ENCODE measurements at places on chromosomes 2 and 18.

DNA sequence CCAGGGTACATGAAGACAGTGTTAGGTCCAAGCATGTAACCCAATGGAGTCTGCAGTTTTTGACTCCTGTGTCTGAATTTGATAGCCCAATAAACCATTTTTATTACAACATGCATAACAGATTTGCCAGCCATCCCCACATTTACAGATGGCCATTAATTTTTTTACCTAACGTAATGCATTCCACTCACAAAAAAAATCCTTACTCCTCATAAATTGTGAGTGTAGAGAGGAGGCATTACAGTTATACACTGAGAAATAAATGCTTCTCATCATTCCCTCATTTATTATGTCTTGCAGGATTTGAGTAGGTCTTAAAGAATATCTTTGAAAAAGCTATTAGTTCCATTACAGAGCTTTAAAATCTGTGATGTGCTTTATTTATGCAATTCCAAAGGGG, 193.8 kb downstream of the CMPK2 start:
- H3K4me1 ChIP-seq = no peaks in the 10 kb centered on the region
- no peak overlapping the region for H3K27ac ChIP-seq
- H3K36me3 ChIP-seq = no peaks in the 10 kb centered on the region
- H3K4me3 ChIP-seq = no peak overlapping the region
- H3K27me3 ChIP-seq = no peaks in the 10 kb centered on the region
- no peak for DNase-seq

DNA sequence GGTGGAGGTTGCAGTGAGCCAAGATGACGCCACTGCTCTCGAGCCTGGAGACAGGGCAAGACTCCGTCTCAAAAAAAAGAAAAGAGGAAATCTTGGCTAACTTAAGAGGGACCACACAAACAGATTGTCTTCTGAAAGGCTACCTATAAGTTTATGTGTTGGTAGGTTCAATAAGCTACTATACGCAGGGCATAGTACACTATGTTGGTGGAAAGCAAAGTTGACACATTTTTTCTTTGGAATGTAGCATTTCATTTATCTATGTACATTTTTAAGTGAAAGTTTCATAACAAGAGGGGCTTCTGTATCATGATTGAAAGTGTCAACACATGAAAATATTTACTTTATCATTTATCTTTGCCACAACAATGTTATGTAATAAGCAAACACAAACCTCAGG, 752.6 kb upstream of the ACVR2A start:
- no peak for DNase-seq
- no peak overlapping the region for H3K27ac ChIP-seq
- H3K27me3 ChIP-seq = no peaks in the 10 kb centered on the region

DNA sequence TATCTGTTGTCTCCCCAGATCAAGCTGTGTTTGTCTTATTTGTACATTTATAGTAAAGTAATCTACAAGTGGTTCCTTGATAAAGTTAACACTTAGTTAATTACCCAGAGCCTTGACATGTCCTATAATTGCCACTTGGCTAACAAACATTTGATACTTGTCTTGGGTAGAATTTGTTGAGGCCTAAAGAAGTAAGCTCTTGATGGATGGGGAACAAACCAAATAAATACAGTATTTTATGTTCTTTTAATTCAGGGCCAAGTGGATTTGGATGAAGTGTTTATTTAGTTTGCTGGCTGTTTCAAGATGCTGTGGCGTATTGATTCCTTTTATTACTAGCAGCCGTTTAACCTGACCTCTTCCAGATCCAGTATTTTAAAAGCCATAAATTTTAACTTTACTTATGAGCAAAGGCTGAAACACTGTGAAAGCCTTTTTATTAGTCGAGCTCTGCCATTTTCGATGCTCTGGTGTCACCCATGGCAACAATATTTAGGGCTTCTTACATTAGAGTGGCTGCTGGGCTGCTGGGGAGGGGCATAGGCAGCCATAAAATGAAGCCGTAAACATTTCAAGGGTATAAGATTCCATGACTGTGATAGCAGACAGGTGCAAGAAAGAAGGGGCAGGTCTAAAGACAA, 401.6 kb upstream of the NRP2 start:
- H3K27ac ChIP-seq = no peak overlapping the region
- no peak for DNase-seq
- H3K4me1 ChIP-seq = no peaks in the 10 kb centered on the region
- peaks cover 2% of the 10 kb centered on the region for H3K36me3 ChIP-seq
- H3K4me3 ChIP-seq = no peak overlapping the region
- peaks cover 7% of the 10 kb centered on the region for H3K27me3 ChIP-seq

DNA sequence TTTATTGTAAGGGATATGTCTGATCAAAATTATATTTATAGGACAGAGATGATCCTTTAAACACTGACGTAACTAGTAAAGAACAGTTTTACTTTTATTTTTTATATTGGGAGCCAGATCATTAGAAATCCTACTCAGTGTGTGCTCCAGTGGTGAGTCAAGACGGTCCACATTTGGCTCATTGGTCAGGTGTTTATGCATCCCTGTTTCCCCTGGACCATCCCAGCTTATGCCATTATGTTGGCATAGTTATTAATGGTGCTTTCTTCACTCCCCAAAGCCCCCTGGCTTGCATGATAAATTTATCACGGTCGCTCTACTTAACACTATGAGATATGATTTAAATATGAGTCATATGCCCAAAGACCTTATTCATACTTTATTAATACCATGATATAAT, 293.4 kb downstream of the XIRP2 start:
- DNase-seq = no peak
- H3K27ac ChIP-seq = no peak overlapping the region
- no peaks in the 10 kb centered on the region for H3K27me3 ChIP-seq
- H3K4me1 ChIP-seq = no peaks in the 10 kb centered on the region

GRCh38 chr2:211302676-211303075, 746.3 kb downstream of the CPS1 start:
- no peaks in the 10 kb centered on the region for H3K36me3 ChIP-seq
- no peaks in the 10 kb centered on the region for H3K27me3 ChIP-seq

GRCh38 chr2:10469955-10470608, 22.0 kb upstream of the ODC1 start:
- no peak for DNase-seq
- H3K4me3 ChIP-seq = no peak overlapping the region
- H3K4me1 ChIP-seq = no peaks in the 10 kb centered on the region
- H3K27me3 ChIP-seq = peaks cover 4% of the 10 kb centered on the region
- no peak overlapping the region for H3K27ac ChIP-seq

DNA sequence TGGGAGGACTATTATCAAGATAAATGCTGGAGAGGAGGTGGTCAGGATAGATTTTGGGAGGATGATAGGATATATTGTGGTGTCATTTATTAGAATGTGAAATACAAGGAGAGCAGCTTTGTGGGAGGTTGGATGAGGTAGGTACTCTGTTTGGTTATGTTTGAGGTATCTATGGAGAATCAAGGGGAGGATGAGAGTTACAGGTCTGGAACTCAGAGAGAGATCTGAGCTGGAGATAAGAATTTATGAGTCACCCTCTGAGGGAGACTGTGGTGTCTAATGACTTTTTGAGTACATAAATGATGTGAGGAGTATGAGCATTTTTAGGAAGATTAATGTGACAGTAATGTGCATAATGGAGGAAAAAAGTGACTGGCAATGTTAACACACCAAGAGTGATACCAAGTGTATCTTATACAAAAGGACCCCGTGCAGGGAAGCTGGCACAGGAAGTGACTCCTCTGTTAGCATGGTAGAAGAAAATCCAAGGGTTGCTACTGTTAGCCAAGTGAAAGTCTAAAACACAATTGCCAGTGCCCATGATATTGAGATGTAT, 48.2 kb downstream of the CRIM1 start:
- H3K4me3 ChIP-seq = no peak overlapping the region
- DNase-seq = no peak
- no peaks in the 10 kb centered on the region for H3K27me3 ChIP-seq
- no peaks in the 10 kb centered on the region for H3K4me1 ChIP-seq
- H3K36me3 ChIP-seq = no peaks in the 10 kb centered on the region
- no peak overlapping the region for H3K27ac ChIP-seq

- H3K27ac ChIP-seq = no peak overlapping the region
- no peak overlapping the region for H3K4me3 ChIP-seq
- H3K4me1 ChIP-seq = peaks cover 55% of the 10 kb centered on the region
Measured at GRCh38 chr2:73952499-73953446, 26.1 kb downstream of the DGUOK start.
